ENCODE measurements at places on chromosomes 2 and 18. TPM values are rescaled to one million over a fixed set of nuclear protein-coding genes. Genes with fewer than 3 reads are reported as not detected.
A peak's percentile ranks its signal among the peaks of the same experiment; 100 is the strongest.

The NGEF gene
- total RNA-seq, result 0.22 TPM

DNA sequence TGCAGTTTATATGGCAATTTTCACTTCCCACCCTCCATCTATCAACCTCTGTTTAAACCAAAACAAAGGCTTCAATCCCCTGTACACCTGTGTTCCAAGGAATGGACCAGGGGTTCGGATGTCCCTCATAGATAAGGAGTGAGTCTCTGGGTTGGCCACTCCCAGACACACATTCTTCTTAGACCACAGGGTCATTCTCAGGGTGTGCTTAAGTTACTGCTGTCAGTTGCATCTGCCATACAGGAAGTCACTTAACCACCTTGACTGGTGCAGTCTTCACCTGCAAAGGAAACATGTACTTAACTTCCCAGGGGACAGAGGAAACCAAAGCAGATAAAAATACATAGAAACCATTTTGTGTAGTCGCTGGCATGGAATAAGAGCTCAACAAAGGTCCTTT is 151.0 kb upstream of the NDUFV2 start:
- no peak for DNase-seq

The CTAGE1 gene
- total RNA-seq, result not detected

GRCh38 chr18:35059280-35059927 is 18.2 kb downstream of the MAPRE2 start:
- no peak for DNase-seq

The SCG2 gene
- total RNA-seq, result under 0.01 TPM

- no peak for DNase-seq
Observed at GRCh38 chr2:46778511-46778910, 137.1 kb downstream of the MCFD2 start.

- peak; percentile 61 for DNase-seq
Observed at GRCh38 chr2:45812011-45812500, 160.6 kb downstream of the PRKCE start.

- DNase-seq, result no peak
Observed at GRCh38 chr2:194926873-194927272, 730.2 kb upstream of the SLC39A10 start.

GRCh38 chr2:9818097-9818496 is 25.2 kb upstream of the TAF1B start:
- no peak for DNase-seq

DNA sequence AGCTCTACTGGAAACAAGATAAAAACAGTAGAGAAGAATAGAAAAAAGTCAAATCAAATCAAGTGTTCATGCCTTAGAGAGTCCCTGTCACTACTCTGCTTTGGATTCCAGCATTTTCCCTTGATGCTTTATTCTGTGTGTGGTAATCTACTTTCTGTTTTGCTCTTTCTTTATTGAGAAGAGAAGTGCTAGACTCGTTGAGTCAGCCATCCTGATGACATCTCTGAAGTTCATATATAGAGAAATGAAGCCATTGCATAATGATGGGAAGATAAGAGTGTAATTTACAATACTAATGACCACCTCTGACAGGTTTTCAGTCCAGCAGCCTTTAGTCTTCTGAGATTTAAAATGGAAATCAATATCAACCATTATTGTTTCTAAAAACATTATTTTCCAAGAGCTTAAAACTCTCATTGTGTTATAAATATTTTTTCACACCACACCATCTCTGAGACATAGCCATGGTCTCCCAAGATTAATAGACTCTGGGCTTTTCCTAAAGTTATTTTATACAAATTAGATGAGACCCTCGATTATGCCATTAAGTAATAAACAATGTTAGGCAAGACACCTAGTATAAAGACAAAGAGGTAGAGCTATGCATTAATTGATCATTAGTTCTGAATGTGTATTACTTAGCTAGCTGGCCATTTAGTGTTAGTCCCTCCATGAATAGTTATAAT is 679.0 kb upstream of the ACVR2A start:
- DNase-seq, result no peak

DNA sequence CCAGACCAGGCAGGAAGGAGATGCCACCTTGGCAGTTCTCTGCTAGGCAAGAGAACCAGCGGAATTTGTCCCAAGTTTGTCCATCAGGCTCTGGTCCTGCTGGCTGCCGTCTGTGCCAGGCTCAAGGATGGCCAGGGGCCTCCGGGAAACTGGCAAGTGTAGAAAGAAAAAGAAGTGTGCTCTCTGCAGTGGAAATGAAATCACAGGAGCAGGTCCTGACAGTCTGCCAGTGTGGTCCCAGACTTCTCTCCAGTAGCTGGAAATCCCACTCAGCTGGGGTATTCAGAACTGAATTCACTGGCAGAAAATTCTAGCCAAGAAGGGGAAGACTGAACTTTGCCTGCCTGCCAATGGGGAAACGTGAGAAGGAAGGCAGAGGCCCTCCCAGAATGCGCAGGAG is 91.0 kb downstream of the STPG4 start:
- no peak for DNase-seq

DNA sequence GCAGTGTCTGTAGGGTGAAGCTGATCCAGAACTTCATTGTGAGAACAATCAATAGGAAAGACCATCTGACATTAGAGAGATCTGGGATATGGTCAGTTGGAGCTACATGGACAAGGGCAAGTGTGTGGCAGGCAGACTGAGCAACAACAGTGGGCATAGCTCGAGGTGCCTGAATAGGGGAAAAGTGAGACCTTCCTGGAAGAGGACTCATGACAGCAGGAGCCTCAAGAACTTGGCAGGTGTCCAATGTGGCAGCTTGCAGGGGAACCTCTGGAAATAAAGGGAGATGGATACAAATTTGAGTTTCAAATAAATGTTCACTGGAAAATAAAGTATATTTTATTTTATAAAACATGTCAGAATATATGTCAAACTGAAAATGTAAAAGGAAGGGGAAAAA is 117.9 kb downstream of the TANC1 start:
- no peak for DNase-seq

DNA sequence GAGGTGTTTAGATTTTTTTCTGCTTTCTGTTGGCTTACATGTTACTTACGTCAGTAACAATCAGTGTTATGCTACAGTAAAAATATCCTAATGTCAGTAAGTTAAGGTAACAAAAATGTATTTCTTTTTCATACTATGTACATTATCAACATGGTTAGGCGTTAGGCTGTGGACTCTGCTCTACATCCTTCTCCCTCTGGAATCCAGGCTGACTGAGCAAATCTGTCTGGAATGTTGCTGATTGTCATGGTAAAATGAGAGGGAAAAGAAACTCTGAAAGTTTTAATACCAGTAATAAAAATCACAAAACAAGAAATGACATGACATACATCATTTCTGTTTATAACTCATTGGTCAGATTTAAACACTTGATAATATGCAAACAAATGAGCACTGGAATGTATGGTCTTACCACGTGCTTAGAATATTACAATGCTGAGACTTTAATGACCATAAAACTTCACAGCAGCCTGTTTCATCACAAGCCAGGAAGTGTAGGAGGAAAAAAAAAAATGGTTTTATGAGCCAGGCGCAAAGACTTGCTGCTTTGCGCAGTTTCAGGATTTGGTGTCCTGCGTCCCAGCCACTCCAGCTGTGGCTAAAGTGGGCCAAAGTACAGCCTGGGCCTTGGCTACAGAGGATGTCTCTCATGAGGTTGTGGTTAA is 252.4 kb downstream of the FSIP2 start:
- no peak for DNase-seq

- DNase-seq, result no peak
Observed at GRCh38 chr18:10130606-10131005, 216.8 kb downstream of the VAPA start.

The AOX1 gene
- 6.1 TPM for total RNA-seq

- DNase-seq, result peak; percentile 94
Observed at GRCh38 chr18:58223717-58224424, 179.8 kb downstream of the NEDD4L start.

GRCh38 chr2:147865560-147865959 is 20.7 kb downstream of the ACVR2A start:
- no peak for DNase-seq

DNA sequence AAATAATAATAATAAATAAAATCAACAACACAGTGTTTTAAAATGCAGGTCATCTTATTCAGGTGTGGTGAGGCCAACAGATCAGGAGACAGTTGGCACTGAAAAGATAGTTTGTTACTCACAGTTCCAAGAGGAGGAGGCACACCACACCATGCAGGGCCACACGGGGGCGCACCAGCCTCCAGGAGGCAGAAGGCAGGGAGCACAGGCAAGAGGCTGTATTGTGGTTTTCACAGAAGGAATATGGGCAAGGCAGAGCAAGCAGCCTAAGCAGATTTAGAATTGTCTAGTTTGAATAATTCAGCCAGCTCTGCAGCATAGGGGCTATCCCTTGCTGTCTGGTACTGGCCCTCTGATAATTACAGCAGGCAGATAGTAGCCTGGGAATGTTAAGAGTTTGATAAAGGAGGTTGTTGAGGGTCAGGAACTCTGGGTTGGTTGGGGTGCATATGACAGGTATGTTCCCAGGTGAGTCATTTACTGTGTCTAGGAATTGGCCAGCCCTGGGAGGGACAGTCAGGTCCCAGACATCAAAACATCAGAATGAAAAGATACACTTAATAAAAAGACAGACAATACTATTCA is 31.3 kb downstream of the KIAA2012 start:
- DNase-seq, result peak; percentile 40

The EPB41L3 gene
- total RNA-seq, result 17.3 TPM

GRCh38 chr2:221482666-221483455 is 89.2 kb downstream of the EPHA4 start:
- no peak for DNase-seq

The SERPINB3 gene
- not detected for total RNA-seq

The MROH2A gene
- not detected for total RNA-seq

DNA sequence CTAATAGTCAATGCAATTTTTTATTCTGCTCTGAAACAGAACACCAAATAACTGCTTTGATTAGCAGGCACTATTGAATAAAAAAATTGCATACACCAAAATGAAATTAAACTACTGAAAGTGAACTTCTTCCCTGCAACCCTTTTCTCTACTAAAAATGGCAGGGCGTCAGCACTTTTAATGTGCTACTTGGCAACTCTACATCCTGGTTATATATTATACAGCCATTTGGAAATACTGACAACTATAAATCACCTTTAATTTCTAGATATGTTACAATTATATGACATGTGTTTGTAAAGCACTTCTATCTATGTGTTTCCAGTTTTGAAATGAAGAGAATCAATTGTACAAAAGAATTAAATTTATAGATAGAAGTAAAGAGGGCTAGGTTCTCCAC is 9.9 kb downstream of the NDUFS1 start:
- DNase-seq, result no peak

DNA sequence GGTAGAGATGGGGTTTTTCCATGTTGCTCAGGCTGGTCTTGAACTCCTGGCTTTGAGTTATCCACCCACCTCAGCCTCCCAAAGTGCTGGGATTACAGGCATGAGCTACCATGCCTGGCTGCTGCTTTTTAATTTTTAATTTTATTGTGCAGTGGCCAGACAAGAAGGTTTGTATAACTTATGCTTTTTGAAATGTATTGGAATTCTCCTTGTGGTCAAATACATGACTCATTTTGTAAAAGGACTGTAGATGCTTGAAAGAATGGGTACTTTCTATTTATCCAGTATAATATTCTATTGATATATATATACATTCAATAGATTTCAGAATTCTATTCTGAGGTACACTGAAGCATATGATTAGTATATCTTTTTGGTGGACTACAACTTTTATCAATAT is 82.6 kb upstream of the ST3GAL5 start:
- DNase-seq, result no peak

The ABHD3 gene
- 6.9 TPM for total RNA-seq

- no peak for DNase-seq
Observed at GRCh38 chr2:169909376-169909775, 82.1 kb downstream of the UBR3 start.

GRCh38 chr2:54513363-54513715 is 57.2 kb downstream of the SPTBN1 start:
- no peak for DNase-seq

DNA sequence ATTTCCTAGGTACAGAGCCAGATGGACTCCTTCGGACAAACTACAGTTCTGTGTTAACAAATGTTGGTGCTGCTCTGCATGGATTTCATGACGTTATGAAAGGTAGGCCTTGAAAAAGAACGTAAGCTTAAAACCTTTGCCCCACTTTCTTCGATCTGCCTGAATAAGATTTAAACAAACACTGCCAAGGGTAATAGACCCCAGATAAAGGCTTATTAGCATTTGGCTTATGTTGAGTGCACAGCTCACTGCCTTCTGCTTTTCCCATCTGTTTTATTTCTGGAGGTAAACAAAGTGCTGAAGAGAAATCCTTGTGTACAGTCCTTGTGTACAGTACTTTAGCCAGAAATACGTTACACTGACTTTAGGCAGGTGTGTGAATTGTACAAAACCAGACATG is 50.0 kb upstream of the STON1 start:
- no peak for DNase-seq

GRCh38 chr18:55250768-55251173 is 291.5 kb upstream of the CCDC68 start:
- DNase-seq, result peak; percentile 63

DNA sequence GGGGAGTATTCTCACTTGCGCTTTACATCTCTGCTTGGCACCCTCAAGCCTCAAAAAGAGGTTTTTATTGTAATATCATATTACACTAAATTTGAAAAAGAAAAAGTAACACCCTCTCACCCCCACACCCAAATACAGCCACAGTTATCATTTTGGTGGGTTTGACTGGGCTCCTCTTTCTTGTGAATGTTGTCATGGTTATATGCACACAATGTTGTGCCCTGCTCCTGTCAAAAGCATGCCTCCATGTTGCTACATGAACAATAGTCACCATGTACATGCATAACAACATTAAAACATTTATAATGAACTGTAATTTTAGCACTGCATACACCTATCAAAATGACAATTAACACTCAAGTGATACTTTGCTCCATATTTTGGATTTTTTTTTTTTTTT is 100.2 kb downstream of the BCL2L11 start:
- no peak for DNase-seq

DNA sequence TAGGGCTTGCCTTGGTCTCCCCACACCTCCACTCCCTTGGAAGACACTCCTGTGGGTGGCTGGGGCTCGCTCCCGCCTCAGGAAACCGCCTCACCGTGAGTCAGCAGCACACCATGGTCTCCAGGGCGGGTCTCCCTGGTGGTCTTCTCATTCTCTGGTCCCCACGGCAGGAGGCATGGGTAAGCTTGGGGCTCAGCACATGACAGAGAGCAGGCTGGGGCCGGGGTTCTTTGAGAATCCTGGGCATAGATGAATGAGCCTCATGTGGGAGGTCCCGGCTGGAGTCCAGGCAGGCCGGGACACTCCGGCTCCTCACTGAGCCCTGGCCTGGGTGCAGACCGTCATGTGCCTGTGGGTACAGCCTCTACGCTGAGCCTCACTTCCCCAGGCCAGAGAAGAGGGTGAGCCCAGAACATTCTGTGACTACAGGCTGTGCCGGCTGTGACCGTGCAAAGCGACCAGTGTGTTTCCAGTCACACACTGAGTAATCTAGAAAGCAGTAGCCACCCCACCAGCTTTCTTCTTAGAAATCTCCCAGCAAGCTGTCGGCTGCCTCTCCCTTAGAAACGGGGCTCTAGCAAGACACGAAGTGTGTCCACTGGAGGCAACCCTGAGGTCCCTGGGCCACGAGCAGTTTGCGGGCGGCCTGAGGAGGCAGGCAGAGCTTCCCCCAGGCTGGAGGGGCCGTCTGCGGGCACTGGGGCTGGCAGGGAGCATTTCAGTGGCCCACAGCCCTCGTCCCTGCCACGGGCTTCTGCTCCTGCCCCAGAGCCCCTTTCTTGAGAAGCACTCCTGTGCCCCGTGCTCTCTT is 93.1 kb downstream of the RHOB start:
- no peak for DNase-seq

GRCh38 chr2:32558492-32558891 is 69.4 kb upstream of the TTC27 start:
- DNase-seq, result no peak
